ENCODE measurements at places on chromosomes 6 and 20.
A peak's percentile ranks its signal among the peaks of the same experiment; 100 is the strongest.

- no peak for DNase-seq
These were observed 22.4 kb upstream of the CST1 start for GRCh38 chr20:23773127-23773526.

DNA sequence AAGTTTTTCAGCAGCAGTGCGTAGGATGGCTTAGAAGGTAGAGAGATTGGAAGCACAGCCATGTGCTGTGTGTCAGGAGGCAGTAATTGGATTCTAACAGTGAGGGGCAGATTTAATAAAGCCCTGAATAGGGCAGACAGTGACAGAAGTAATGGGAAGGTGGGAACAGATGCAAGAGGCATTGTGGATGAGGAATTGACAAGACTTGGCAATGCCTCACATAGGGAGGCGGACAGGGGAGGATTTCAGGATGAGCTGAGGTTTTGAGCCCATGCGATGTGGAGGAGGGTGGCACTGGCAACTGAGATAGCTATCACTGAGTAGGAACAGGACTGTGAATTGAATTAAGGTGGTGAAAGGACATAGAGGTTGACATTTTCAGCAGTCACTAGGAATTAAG lies 262.2 kb upstream of the FLRT3 start:
- DNase-seq: no peak

DNA sequence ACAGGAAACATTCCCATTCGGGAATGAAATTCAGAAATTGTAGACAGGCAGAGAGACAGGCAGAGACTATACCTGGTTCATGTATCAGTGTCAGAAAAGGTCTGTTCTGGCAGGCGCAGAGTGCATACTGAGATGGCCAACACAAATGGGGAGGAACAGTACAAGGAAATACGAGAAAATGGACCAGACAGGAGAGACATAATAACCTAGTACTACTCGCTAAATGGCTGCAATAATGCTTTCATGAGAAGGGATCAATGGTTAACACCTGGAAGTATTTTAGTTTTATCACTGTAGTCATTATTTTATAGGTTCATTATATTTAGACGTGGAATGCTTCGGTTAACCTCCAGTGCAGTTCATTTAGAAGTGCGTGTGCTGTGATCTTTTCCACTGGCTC lies 58.9 kb downstream of the CD83 start:
- no peak for DNase-seq

GRCh38 chr6:155247618-155248007 lies 16.2 kb upstream of the CLDN20 start:
- DNase-seq: no peak

- DNase-seq: peak; percentile 57
These were observed 778 bp upstream of the LOC128125822 start for GRCh38 chr6:63571361-63572043.

DNA sequence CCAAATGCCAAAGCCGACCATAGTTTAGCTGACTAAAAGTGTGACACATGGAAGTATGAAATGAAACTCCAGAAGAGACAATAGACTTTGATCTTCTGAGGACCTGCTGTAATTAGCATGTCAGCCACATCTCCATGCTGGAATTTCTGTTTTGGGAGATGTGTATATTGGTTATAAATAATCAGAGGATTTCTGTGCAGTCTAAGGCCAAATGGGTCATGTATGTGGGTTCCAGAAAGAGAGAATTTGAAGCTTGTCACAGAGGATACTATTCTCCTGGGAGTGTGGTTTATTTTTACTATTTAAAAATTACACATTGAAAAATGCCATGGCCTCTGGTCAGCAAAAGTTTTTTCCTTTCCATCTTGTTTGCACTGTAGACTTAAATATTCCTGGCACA lies 405.5 kb upstream of the PLCB4 start:
- no peak for DNase-seq

GRCh38 chr6:142207265-142207877 lies 60.3 kb downstream of the VTA1 start:
- DNase-seq: peak; percentile 44

GRCh38 chr20:19907326-19908056 lies 109.7 kb upstream of the NAA20 start:
- no peak for DNase-seq

- no peak for DNase-seq
These were observed 294.4 kb upstream of the TBX18 start for GRCh38 chr6:85058806-85059205.

- DNase-seq: peak; percentile 41
These were observed 159.3 kb upstream of the CENPW start for GRCh38 chr6:126180585-126180984.

GRCh38 chr20:53940907-53941545 lies 129.4 kb downstream of the BCAS1 start:
- no peak for DNase-seq

DNA sequence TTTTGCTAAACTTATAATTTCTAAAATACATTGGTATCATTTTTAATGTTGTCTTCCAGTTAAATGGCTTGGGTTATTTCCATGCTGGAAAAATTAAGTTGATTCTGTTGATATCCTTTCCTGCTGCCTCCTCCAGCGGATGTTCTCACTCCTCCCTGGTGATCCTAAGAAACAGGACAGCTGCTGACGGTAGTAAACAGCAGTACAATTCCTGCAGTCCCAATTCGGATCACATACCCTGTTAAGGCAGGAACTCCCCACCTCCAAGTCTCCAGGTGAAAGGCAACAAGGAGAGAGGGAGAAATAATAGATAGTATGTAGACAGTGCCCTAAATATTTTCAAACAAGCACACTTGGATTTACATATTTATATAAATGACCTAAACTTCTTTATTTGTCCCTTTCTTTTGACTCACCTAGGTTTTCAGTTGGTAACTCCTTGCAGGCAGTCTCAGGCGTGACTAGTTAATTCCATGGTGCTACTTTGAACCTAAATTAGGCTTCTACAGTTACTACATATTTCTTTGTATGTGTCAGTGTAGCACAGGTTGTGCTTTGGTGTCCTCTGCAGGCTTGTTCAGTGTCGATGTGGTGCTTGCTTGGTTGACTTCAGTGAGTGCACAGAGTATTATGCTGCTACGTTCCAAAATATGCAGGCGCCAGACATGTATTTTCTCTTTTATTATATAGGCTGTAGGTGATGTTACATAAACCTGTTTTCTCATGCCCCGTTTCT lies 126.0 kb downstream of the ADGRB3 start:
- no peak for DNase-seq

DNA sequence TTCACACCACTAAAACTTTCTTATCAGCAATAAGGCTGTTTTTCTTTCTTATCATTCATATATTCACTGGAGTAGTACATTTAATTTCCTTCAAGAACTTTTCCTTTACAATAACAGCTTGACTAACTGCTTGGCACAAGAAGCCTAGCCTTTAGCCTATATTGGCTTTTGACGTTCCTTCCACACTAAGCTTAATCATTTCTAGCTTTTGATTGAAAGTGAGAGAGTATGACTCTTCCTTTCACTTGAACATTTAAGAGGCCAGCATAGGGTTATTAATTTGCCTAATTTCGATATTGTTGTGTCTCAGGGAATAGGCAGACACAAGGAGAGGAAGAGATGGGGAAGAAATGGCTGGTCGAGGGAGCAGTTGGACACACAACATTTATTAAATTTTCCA lies 23.6 kb downstream of the THEMIS start:
- no peak for DNase-seq

GRCh38 chr6:14434916-14435690 lies 317.5 kb downstream of the CD83 start:
- DNase-seq: no peak

DNA sequence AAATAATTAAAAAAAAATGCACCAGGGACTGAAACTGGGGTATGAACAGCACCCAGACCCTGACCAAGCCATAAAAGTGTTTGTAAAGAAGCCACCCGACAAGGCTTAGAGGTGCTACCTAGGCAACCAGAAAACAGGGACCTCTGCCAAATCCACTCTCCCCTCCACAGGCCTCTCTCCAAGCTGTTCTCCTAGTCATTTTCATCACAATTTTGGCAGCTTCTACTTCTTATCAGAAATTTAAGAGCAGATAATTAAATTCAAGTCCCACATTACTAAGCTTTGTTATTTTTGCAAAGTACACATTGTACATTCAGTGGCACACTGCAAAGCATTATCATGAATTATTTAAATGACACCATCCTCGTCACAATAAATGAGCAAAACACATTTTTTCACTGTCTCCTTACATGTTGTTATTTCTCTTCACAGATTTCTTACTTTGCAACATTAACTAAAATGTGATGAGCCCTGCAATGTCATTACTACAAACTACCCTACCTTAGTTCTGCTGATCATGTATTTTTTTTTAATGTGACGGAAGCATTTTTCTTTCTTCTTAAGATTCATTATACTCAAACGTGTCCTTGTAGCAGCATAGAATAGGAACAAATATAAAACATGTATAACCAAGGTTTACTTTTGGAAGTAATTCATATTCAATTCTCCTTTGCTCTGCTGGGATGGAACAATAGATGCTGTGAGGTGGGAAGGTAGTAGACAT lies 38.1 kb downstream of the ECT2L start:
- DNase-seq: no peak

- DNase-seq: no peak
These were observed 5.7 kb downstream of the NT5E start for GRCh38 chr6:85455471-85456026.

DNA sequence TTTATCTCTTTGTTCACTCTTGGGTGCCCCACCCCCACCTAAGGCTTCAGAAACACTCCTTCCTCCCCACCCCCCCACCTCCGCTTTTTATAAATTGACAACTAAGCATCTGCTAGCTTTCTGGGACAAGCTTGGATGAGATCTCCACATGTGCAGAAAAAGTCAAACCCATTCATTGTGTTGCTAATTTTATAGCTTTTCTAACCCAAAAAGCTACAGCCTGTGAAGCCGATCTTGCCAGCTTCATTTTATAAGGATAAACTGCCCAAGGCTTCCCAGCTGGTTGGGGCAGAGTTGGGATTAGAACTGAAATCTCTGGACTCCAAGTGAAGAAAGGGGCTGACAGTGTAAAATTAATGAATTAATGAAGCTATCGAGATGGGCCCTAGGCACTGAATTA lies 24.1 kb downstream of the BPIFB4 start:
- DNase-seq: no peak

GRCh38 chr6:69901361-69901760 lies 35.0 kb downstream of the COL19A1 start:
- DNase-seq: no peak

- no peak for DNase-seq
These were observed 114.8 kb upstream of the MARCKS start for GRCh38 chr6:113742342-113742741.

DNA sequence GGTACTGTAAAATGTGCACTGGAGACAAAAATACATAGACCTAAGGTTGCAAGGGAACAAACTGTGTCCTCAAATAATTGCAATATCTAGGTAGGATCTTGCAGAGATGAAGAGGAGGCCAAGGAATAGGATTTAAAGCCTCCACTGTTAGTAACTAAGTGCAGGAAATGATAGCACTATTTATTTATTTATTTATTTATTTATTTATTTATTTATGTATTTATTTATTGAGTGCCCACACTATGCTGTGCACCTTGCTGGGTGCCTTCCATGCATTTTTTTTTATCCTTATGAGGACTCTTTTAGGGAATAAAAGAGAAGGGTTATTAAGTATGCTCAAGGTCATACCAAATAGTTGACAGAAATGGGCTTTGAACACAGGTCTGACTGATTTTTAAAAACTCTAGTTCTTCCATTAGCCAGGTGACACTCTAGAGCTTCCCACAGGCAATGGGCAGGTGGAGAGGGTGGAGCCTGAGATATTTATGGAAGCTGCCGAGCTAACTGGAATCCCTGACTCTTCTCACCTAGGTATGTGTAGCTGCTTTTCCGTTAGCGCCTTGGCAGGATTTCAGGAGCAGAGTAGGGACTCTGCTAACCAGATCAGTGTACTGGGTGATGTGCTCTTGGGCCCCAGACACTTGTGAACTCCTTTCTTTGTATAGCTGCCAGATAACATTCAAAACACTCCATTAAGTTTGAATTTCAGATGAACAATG lies 12.8 kb upstream of the NUP153 start:
- no peak for DNase-seq

DNA sequence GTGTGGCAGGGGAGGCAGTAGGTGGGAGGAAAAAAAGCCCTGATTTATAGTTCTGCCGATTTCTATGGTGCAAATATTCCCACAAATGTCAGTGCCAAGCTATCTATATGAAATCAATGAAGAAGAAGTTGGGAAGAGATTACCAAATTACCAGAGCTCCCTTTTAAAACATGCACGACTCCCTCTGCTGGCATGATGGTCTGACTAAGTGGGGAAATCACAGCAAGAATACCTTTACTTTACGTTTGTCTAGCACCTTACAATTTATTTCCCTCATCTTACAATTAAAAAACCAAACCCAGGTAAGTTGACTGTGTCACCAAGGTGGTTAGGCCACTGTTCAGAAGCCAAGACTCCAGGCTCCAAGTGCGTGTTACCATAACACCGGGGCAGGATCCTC lies 55.6 kb downstream of the AGPAT4 start:
- no peak for DNase-seq

- DNase-seq: no peak
These were observed 206.5 kb downstream of the DOK5 start for GRCh38 chr20:54681869-54682268.

DNA sequence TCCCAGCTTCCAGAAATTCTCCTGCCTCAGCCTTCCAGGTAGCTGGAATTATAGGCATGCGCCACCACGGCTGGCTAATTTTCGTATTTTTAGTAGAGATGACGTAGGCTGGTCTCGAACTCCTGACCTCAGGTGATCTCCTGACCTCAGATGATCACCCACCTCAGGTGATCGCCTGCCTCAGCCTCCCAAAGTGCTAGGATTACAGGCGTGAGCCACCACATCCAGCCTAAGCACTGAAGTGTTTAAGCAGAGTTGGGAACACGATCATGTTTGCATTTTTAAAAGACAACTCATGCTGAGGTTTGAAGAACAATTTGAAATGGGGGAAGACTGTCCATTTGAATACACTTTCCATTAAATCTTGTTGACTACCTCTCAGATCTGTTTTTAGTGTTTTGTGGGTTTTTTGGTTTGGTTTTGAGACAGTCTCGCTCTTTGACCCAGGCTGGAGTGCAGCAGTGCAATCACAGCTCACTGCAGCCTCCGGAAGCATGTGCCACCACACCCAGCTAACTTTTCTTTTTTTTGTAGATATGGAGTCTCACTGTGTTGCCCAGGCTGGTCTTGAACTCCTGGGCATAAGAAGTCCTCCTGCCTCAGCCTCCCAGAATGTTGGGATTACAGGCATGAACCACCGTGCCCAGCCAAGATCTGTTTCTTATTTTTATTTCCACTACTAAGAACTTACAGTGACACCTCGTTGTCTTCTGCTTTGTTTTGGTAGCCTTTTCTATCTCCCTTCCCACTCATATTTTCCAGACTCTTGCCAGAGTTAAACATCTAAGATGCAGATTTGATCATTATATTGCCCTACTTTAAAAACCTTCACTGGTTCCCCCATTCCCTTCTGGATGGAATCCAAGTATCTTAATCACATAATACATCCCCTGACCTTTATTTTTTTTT lies 5.5 kb downstream of the CASP8AP2 start:
- peak; percentile 59 for DNase-seq

- no peak for DNase-seq
These were observed 28.2 kb downstream of the NCOA3 start for GRCh38 chr20:47529840-47530239.

- DNase-seq: no peak
These were observed 44.7 kb upstream of the CCN2 start for GRCh38 chr6:131995917-131996316.
